ENCODE measurements at places on chromosomes 1 and 21.

DNA sequence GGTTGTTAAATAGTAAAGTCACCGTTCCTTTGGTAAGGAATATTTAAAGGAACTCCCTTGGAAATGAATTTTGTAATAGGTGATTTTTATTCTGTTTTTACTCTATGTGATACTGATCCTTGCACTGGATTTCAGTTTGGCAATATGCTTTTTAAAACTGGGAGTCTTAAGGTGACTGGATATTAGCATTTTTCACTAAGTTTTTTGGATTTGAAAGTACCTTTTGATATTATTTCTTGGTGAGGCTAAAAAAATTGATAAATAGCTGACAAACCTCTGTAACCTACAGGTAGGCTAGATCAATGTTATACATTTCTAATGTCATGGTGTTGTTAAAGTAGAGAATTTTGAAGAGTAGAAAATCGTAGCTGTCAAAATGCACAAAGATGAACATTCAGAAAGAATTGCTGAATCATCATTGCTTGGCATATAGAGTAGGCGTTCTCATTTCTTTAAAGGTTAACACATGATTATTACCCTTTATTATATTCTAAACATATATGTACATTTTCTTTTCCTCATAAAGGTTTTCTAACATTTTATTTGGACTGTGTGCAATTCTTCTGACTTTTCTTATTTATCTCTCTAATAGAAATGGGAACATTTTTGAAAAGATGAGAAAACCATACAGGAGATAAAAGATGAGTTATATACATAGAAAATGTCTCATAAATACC lies 1.5 kb upstream of the DNAJB4 start:
- no peak for DNase-seq

DNA sequence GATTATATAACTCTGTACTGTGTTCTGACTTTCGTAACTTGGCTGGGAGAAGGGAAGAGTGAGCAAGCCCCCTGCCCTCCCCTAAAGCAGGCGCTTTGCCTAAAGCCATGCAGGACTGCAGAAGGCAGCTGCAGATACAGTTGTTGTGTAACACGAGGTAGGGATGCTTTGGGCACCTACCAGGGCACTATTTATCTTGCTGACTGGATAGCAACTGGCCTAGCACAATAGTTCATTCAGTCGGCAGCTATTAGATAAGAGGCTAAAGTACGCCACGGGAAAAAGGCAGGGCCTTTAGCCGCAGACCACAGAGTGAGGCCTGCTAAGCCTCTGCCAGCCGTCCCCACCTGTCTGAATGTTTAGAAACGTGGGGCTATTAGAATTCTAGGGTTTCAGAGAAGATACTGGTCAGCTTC lies 80.9 kb downstream of the TTC3 start:
- no peak for DNase-seq

DNA sequence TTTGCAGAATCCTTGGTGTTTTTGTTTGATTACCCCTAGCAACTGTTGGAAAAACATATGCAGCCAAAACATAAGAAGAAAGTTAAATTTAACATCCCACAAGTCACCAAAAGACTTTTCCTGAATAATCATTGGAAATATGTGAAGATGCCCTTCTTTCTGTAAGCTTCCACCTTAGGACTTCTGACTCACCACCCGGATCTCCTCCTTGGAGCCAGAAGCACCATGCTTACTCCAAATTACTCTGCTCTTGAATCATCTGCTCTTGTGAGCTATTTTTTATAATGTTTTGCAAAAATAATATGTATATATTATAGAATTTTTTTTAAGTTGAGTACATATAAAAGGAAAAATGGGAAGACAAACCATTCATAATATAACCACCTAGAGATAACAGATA lies 391.7 kb downstream of the KCTD3 start:
- no peak for DNase-seq

DNA sequence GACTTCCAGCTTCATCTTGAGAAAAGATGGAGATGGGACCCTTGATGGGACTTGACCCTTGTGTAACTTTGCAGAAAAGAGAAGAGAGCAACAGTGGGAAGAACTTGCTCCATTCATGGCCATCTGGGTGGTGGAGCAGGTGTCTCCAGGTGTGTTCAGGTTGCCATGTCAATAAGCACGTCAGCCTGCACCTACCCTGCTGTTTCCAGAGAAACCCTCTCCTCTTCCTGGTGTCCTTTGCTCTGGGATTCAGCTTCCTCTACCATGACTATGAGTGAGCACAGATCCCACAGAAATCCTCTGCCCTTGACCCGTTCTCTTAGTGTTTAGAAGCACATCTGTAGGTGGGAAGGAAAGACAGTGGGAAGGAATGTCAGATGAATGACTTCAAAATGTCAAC lies 21.8 kb upstream of the OTUD3 start:
- no peak for DNase-seq

GRCh38 chr1:9281908-9282695 lies 10.6 kb upstream of the SPSB1 start:
- DNase-seq = no peak

DNA sequence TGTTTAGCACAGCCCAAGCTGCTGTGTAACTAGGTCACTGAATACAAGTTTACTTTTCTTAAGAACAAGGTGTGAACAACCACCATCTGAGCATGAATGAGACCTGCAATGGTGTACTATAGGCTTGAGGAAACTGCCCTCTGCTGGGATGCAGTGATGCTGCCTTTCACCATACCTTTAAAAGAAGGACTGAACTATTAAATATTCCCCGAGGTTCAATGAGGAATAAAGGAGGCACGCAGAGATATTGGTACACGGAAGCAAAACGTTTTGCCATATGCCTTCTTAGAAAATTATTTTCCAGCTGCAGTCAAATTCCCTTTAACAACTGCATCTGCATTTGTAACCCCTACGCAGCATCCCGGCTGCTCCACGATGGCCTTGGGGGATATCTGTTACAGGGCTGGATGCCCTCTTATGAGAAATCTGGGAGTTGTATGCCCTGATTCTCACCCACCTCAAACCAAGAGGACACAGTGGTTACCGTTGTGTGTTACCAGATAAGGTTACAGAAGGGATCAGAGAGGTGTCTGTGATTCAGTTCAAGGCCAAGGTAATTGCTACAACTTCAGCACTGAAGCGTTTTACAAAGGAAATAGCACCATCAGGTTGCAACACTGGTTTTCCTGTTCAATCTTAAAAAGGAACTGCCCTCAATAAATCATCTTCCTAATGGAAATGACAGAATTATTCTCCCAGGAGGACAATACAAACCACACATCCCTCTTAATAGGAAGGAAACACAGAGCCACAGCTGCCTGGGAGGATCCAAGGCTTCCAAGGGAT lies 470.5 kb downstream of the LTN1 start:
- DNase-seq = no peak

DNA sequence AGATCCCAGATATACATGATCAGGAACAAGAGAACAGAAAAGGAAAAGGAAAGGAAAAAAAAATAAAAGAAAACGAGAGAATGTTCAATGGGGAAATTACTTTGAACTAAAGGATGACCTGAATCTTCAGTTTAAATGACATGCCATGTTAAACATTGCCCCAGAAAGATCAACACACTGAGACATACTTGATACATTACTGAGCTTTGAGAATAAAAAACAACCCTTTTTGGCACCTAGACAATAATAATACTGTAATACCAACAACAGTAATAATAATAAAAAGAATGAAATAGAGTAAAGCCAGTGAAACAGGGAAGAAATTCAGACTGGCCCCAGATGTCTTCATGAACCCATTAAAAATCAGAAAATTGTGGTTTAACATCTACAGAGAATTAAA lies 44.8 kb downstream of the CLIC6 start:
- no peak for DNase-seq

DNA sequence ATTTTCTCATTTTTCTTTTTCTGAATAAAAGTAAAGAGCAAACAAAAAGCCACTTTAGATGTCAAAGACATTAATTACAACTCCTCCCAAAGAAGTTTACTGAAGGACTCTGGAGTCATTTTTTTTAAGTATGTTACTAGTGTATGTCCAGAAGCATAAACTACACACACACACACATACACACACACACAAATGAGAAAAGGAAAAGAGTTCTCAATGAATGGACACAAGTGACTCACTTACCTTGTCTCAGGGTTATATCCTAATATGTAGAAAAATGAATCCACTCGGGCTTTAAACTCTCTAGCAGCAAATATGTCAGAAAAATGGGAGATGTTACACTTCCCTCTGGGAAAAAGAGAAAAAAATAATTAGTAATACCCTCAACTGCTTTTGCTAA lies 223.1 kb downstream of the SLC45A1 start:
- DNase-seq = no peak

DNA sequence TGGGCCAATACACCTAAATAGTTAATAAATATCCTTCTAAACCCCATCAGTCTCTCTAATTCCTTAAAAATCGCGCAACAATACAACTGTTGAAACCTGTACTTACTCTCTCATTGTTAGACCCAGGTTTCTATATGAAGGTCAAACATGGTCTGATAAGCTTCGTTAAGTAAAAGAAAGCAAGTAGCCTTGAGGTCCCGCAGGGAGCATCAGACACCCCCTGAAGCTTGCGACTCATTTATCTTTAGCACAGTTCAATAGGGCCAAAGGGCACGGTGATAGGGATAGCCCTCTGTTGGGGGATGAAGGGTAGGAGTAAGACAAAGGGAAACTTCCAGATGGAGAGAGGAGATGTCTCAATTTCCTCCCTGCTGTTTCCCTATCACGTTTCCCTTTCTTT lies 27.3 kb upstream of the THEM4 start:
- no peak for DNase-seq

- DNase-seq = no peak
These were observed 48.0 kb downstream of the DIPK1A start for GRCh38 chr1:92913093-92913819.

DNA sequence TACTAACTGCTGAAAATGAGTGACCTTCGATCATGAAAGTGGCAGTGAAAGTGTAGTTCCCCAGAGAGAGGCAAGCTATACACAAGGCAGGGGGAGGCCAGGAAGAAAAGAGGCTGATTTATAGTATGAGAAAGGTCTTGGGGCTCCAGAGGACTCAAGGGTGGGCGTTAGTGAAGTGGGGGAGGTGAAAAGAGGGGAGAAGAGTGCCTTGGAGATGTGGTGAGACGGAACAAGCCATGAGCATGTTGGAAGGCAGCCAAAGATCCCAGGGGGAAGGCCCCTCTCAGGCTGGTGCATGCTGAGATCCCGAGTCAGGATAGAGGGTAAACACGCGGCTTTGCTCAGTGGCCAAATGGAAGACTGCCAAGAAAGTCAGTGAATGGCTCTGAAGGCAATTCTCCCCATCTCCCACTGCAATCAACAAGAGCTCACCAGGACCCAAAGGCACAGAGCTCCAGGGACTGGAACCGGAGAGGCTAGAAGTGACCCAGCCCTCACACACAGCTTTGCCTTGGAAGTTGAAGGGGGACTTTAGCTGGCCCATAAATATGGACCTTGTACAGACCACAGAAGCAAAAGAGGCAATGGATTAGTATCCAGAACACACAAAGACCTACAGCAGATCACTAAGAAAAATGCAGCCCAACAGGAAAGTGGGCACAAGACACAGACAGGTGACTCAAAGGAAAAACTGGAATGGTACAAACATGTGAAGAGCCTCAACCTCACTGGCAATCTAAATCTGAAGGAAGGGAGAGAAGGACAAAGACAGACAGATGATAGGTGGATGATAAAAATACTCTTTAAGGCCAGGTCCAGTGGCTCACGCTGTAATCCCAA lies 49.6 kb downstream of the HSF2BP start:
- DNase-seq = no peak

DNA sequence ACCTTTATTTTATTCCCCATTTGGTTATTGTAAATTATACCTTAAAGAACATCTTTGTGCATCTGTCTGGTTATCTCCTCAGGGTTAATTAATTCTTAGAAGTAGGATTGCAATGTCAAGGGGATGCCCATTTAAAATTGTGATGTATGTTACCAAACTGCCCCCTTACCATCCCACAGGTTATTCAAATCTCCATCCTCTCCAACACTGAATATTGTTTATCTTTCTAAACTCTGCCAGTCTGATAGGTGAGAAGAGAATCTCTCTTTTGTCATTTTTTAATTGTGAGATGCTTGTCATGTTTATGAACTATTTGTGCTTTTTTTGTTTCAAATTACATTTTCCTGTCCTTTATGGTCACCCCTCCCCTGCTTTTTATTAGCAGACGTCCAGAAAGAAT lies 55.8 kb downstream of the VWA5B1 start:
- DNase-seq = no peak

DNA sequence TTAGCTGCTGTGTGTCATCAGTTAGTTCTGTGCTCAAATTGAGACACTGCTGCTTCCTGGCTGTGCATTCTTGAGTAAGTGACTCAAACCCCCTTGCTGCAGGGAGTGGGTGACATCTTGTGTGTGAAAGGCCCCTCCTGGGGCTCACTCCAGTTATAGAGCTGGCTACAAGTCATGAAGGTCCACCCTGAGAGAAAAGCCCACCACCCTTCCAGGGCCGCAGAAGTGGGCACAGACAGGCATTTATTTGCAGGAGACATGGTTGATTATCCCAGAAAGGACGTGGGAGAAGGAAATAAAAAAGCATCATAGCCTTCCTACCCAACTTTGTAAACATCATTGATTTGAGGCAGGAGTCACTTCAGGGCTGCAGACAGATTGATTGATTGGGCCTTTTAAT lies 550.6 kb downstream of the MATN1 start:
- DNase-seq = no peak

DNA sequence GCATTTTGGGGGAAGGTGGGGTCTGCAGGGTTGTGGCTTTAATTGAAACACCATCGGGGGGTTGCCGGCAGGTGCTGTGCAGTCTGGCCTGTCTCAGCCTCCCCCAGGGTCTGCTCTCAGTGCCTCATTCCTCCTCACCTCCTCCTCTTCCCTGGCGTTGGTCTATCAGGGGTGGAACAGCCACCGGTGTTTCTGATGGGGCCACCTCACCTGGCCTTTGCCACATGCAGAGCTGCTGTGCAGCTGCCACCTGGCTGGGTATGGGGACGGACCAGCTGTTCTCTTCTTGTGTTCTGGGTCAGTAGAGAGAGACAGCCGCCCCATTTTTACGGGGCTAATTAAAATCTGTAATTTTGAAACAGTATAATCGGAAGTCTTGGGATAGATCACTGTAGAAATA lies 53.9 kb downstream of the SPSB1 start:
- no peak for DNase-seq

DNA sequence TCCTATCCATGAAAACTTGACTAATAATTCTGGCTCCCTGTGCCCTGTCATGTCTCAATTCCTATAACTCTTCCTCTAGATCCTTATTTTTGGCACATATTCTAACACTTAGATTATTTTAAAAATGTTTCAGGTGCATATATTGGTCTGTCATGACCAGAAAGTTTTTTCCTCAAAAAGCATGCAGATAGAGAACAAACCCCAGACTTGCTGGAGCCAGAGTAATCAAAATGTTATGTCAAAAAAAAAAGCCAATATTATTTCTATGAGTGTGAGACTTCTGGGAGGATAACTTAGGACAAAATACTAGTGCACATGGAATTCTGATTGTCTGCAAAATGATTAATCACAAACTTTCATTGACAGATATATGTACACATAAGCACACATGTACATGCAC lies 135.1 kb upstream of the MROH9 start:
- DNase-seq = no peak

DNA sequence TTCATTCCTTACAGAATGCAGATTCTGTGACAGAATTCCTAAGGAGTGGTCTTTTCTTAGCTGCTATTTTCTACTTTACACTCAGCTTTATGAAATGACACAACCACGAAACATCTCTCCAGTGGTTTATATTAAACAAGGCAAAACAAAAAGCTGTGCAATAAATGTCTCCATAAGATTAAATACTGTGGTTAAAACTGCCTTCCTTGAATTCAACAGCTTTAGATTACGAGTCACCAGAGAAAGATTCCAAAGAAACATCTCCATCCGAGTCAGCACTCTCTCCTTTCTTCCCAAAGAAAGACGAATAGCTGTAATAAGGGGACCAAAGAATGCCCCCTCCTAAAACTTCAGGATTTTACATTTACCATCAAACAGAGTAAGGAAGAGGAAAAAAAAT lies 4.6 kb upstream of the C1orf87 start:
- no peak for DNase-seq

All from activated CD4-positive, alpha-beta T cell treated with anti-CD3 and anti-CD28 coated beads, Interleukin-2, amount 50 U/mL, for 1 hour (primary cell).